Erythroblast (primary cell): ENCODE measurements at places on chromosomes 1 and 21.

DNA sequence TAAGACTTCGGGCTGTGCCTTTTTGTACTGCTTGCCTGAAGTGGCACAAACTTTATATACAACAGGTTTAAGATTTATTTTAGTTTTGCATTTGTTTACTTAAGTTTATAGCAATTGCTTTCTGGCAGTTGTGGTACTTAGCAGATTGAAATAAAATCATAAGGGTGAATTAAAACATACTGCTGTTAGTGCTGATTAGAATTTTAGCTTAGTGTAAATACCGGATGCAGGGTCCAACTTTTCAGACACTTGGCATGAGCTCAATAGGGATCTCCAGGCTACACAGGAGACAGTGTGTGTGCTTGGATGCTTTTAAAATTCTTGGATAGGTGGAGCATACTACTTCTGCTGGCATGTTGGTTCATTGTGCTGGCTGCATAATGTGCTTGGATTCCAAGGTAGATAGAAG lies 159.6 kb downstream of the NFIA start:
- DNase-seq, result no peak

- no peak for DNase-seq
These were observed 15.4 kb downstream of the EFNA3 start for GRCh38 chr1:155093911-155094621.

- peak; percentile 22 for DNase-seq
These were observed 58.7 kb upstream of the RGS1 start for GRCh38 chr1:192516776-192517297.

GRCh38 chr1:161499099-161500039 lies 5.9 kb upstream of the FCGR2A start:
- no peak for DNase-seq

- no peak for DNase-seq
These were observed 81.6 kb upstream of the DISP3 start for GRCh38 chr1:11397151-11397901.
